Heart right ventricle (tissue), 16 donors: ENCODE measurements at places on chromosomes 6 and 20. TPM values are rescaled to one million over a fixed set of nuclear protein-coding genes. Genes with fewer than 3 reads are reported as not detected.

GRCh38 chr6:8814440-8815000 is 379.2 kb upstream of the SLC35B3 start:
- DNase-seq = no peak
- no peak overlapping the region for H3K4me3 ChIP-seq
- no peaks in the 10 kb centered on the region for H3K36me3 ChIP-seq

FAM162B gene
- polyA plus RNA-seq = 7.5 TPM

DNA sequence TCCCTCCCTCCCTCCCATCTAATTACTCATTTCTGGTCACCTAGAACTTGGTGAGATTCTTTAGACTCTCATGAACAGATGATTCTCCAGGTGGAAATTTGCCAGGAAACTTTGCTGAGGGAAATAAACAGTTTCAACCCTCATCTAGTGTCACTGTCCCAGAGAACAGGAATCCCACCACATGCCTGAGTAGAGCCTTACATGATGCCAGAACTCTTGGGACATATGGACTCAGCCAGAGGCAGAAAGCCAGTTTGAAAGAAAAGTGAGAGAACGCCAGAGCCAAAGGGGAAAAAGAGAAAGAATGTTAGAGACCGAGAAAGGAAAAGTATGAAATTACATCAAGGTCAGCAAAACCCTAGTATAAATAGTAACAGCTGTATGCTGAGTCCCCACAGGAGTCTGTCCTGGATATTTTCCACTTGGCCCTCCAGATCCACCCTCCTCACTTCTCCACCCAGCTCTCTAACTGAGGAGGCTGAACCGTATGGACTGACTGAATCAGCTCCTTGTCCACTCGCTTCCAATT is 127.5 kb upstream of the COL21A1 start:
- no peak overlapping the region for H3K27ac ChIP-seq
- H3K27me3 ChIP-seq = no peaks in the 10 kb centered on the region
- DNase-seq = no peak
- H3K36me3 ChIP-seq = no peaks in the 10 kb centered on the region

GRCh38 chr6:153767127-153767526 is 271.9 kb upstream of the OPRM1 start:
- H3K36me3 ChIP-seq = no peaks in the 10 kb centered on the region
- no peaks in the 10 kb centered on the region for H3K4me1 ChIP-seq
- no peak for DNase-seq
- H3K27ac ChIP-seq = no peak overlapping the region

DNA sequence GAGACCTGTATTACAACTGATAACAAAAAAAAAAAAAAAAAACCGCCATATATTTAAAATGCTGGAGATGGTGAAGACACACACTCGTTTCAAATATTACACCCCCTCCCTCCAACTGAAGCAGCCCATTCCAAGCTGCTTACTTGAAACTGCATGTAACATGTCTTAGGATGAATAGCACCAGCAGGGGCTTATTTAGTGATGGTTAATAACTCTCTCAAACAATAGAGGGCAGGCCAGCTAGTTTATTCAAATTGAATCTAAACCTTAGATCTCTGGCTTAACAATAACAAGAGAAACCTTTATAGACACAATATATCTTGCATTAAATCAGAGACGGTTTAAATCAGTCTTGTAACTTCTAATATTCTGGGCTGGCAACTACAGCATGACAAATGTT is 9.3 kb upstream of the JPH2 start:
- no peak overlapping the region for H3K27ac ChIP-seq
- no peaks in the 10 kb centered on the region for H3K4me1 ChIP-seq
- DNase-seq = no peak
- no peak overlapping the region for H3K4me3 ChIP-seq

DNA sequence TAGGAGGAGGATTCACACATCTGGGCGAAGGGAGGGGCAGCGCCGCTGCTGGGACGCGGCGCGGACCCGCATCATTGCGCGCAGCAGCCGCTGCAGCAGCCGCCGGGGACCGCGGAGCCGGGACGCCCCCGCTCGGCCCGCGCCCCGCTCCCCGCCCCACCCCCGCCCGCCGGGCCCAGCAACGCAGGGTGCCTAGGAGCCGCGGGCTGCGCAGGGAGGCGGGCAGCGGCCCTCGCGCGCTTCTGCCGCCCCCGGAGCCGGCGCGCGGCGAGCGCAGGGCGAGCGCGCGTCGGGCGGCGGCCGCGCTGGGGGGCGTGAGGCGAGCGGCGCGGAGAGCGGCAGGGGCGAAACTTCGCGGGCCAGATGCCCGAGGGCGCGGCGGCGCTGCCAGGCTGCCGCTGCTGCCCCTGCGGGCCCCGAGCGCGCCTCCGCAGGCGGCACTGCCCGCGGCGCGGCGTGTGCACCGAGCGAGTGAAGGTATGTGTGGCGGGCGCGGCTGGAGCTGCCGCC is at the start of gene NKAIN2:
NKAIN2 (plus strand) TSS at position 362 of the 510 bp plus-strand sequence.
- H3K27me3 ChIP-seq = no peaks in the 10 kb centered on the region
- H3K36me3 ChIP-seq = no peaks in the 10 kb centered on the region
- no peak within 1 kb of the TSS for H3K27ac ChIP-seq
- DNase-seq = no peak
- peaks cover 8% of the 10 kb centered on the region for H3K4me1 ChIP-seq

DNA sequence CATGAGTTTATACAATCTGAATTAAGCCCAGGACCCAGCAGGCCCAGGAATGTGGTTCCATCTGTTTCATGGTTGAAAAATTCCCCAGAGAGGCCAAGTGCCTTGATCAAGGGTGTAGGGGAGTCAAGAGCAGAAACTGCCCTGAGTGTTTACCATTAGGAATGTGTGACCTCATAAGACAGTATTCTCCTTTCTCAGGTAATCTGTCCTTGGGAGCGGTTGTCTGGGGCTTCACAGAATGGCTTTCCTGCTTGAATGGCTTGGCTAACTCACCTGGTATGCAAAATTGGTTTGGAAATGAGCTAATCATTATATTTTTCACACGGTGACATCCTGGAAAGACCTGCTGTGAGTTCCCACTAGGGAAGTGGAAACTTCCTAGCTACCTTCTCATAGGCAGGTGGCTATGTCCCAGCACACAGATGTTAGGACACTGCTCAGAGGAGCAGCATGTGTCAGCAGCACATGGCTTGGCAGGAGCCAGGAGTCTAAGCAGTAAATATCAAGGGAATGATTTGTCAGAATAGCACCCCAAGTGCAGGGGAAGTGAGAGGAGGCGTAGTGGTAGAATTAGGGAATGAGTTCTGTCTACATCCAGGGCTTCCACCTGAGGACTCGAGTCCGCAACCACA is 17.7 kb downstream of the CLIC5 start:
- peak overlapping the region; percentile 81 for H3K27ac ChIP-seq
- DNase-seq = no peak
- H3K36me3 ChIP-seq = no peaks in the 10 kb centered on the region
- H3K4me1 ChIP-seq = peaks cover 52% of the 10 kb centered on the region

- no peak overlapping the region for H3K4me3 ChIP-seq
- H3K27me3 ChIP-seq = no peaks in the 10 kb centered on the region
- H3K36me3 ChIP-seq = no peaks in the 10 kb centered on the region
- DNase-seq = no peak
Measured at GRCh38 chr20:33569802-33570391, 80.0 kb downstream of the CBFA2T2 start.

GRCh38 chr6:167697316-167697715 is 129.4 kb upstream of the AFDN start:
- no peak overlapping the region for H3K27ac ChIP-seq
- H3K27me3 ChIP-seq = no peaks in the 10 kb centered on the region
- peaks cover 23% of the 10 kb centered on the region for H3K4me1 ChIP-seq
- H3K36me3 ChIP-seq = no peaks in the 10 kb centered on the region

DNA sequence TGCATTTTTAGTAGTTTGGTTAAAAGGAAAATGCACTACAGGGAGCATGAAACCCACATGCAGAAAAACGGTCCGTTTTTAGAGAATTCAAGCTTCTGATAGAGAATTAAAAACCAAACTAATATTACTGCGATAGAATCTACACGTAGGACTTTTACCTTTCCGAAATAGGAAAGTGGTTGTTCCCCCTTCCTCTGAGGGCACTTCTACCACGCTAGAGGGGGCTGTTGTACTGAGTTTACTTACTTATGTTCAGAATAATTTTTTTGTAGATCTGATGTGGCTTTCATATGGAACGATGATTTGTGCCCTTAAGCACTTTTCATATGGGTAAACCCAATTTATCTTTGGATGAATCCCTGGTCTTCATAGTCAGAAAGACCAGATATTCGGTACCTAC is 264.3 kb upstream of the PLN start:
- H3K27me3 ChIP-seq = no peaks in the 10 kb centered on the region
- no peak overlapping the region for H3K4me3 ChIP-seq
- no peaks in the 10 kb centered on the region for H3K36me3 ChIP-seq
- no peak for DNase-seq
- no peak overlapping the region for H3K27ac ChIP-seq

GRCh38 chr20:14860410-14860814 is 523.0 kb upstream of the FLRT3 start:
- H3K27ac ChIP-seq = no peak overlapping the region
- no peak for DNase-seq
- H3K4me3 ChIP-seq = no peak overlapping the region
- H3K27me3 ChIP-seq = no peaks in the 10 kb centered on the region
- no peaks in the 10 kb centered on the region for H3K36me3 ChIP-seq
- no peaks in the 10 kb centered on the region for H3K4me1 ChIP-seq

HLA-B gene
- polyA plus RNA-seq = 516 TPM

CFAP206 gene
- 0.44 TPM for polyA plus RNA-seq

GRCh38 chr20:63754008-63754407 is 14.4 kb downstream of the SLC2A4RG start:
- H3K4me1 ChIP-seq = no peaks in the 10 kb centered on the region
- no peak for DNase-seq
- H3K27me3 ChIP-seq = no peaks in the 10 kb centered on the region
- no peaks in the 10 kb centered on the region for H3K36me3 ChIP-seq
- no peak overlapping the region for H3K27ac ChIP-seq
- H3K4me3 ChIP-seq = no peak overlapping the region

- H3K27ac ChIP-seq = no peak within 1 kb of the TSS
- H3K4me1 ChIP-seq = peaks cover 25% of the 10 kb centered on the region
- no peak for DNase-seq
- H3K36me3 ChIP-seq = no peaks in the 10 kb centered on the region
- no peak within 1 kb of the TSS for H3K4me3 ChIP-seq
Measured at GRCh38 chr6:99606656-99607415, at the start of gene PRDM13. TSS of gene PRDM13 (plus strand) at chr6:99606833. CDS start at chr6:99607035, 202 bp downstream.

- no peak overlapping the region for H3K4me3 ChIP-seq
- DNase-seq = peak; percentile 48
- peaks cover 6% of the 10 kb centered on the region for H3K36me3 ChIP-seq
Measured at GRCh38 chr6:129251669-129252376, 368.9 kb downstream of the LAMA2 start.

DNA sequence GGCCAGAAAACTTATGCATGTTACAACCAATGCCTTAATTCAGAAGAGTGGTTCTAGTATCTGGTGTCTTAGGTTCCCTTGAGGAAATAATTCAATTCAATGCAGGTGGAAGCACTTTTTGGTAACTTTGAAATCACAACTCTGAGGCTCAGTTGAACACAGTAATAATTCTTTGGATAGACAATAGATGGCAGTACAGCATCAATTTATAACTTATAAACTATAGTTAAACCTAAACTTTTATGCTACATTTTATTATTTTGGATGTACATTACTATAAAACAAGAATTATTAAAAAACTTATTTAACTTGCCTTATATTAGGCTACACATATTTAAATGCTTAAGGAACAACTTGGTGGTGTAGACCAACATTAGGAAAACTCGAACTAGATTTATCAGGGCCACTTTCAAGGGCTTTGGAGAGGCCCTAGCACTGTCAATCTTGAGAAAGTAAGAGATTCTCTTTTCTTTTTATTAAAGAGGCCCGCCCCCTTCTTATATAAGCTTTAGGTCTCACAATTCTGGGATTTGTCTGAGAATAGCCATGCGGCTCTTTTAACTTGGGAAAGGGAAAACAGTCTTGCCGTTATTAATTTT is 85.9 kb downstream of the CRYBG1 start:
- no peak overlapping the region for H3K4me3 ChIP-seq
- H3K27ac ChIP-seq = no peak overlapping the region
- no peaks in the 10 kb centered on the region for H3K27me3 ChIP-seq

- H3K4me3 ChIP-seq = no peak overlapping the region
- no peaks in the 10 kb centered on the region for H3K27me3 ChIP-seq
- H3K27ac ChIP-seq = no peak overlapping the region
- DNase-seq = no peak
- H3K4me1 ChIP-seq = peaks cover 4% of the 10 kb centered on the region
- no peaks in the 10 kb centered on the region for H3K36me3 ChIP-seq
Measured at GRCh38 chr20:10992731-10993130, 318.9 kb upstream of the JAG1 start.

CD83 gene
- polyA plus RNA-seq = 0.80 TPM

HLA-DQA2 gene
- polyA plus RNA-seq = not detected

DNA sequence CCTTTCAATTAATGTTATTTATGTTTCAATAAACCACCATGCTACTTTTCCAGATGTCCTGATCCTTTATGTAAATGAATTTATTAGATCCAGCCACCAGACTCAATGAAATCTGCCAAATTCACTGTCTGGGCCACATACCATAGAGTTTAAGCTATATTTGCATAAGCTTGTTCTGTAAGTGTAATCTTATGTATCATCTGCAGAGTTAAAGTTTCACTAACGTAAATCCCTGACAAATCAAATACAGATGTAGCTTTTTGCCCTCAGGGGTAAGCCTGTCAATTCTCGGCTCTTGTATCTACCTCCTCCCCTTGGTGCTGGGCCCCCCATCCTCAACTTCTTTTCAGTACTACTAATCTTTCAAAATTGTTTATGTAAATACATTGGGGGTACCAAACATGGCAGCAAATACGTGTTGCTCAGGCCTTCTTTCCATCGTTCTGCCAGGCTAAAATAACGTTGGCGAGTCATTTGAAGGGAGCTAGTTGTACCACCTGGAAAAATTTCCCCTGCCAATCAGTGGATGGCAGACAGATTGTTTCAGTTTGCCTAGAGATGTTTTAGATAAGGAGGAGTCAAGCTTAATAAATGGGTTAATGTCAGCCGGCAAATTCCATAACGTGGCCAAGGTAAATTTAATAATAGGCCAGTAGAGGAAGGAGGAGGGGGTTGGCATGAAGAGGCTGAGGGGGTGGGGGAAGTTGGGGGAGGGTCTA is 79.6 kb downstream of the RPS12 start:
- H3K27ac ChIP-seq = no peak overlapping the region
- no peak overlapping the region for H3K4me3 ChIP-seq
- no peaks in the 10 kb centered on the region for H3K4me1 ChIP-seq
- no peaks in the 10 kb centered on the region for H3K36me3 ChIP-seq
- no peaks in the 10 kb centered on the region for H3K27me3 ChIP-seq

GRCh38 chr20:1345030-1345755 is 16.3 kb upstream of the SDCBP2 start:
- no peak overlapping the region for H3K4me3 ChIP-seq
- H3K27me3 ChIP-seq = no peaks in the 10 kb centered on the region
- DNase-seq = no peak
- no peak overlapping the region for H3K27ac ChIP-seq
- no peaks in the 10 kb centered on the region for H3K4me1 ChIP-seq

COL21A1 gene
- 46.7 TPM for polyA plus RNA-seq
